ENCODE measurements at places on chromosomes 16 and 17. TPM values are rescaled to one million over a fixed set of nuclear protein-coding genes. Genes with fewer than 3 reads are reported as not detected.
A peak's percentile ranks its signal among the peaks of the same experiment; 100 is the strongest.

CSF3 gene
- not detected for total RNA-seq

KLHL10 gene
- not detected for total RNA-seq

EVI2B gene
- 29.8 TPM for total RNA-seq

CYGB gene
- not detected for total RNA-seq

OTOP3 gene
- not detected for total RNA-seq

IL34 gene
- total RNA-seq: not detected

ADAM11 gene
- 0.71 TPM for total RNA-seq

IRX6 gene
- total RNA-seq: not detected

CAPNS2 gene
- not detected for total RNA-seq

FBXW10B gene
- total RNA-seq: 0.89 TPM

CHST5 gene
- not detected for total RNA-seq

CDH3 gene
- total RNA-seq: not detected

VAT1L gene
- total RNA-seq: not detected

ZNF750 gene
- not detected for total RNA-seq

ZNF18 gene
- 5.7 TPM for total RNA-seq

HYDIN gene
- not detected for total RNA-seq

GRCh38 chr16:2963074-2963722, 877 bp upstream of the KREMEN2 start:
- peaks cover 32% of the 10 kb centered on the region for H3K27me3 ChIP-seq
- H3K4me3 ChIP-seq: peak overlapping the region; percentile 45
- H3K27ac ChIP-seq: no peak overlapping the region
- peaks cover 39% of the 10 kb centered on the region for H3K4me1 ChIP-seq
- peak; percentile 41 for DNase-seq

- no peaks in the 10 kb centered on the region for H3K27me3 ChIP-seq
- H3K4me1 ChIP-seq: peaks cover 5% of the 10 kb centered on the region
- peaks cover 60% of the 10 kb centered on the region for H3K36me3 ChIP-seq
- no peak overlapping the region for H3K27ac ChIP-seq
- DNase-seq: no peak
Measured at GRCh38 chr16:74463888-74464287, 42.6 kb upstream of the CLEC18B start.

DNA sequence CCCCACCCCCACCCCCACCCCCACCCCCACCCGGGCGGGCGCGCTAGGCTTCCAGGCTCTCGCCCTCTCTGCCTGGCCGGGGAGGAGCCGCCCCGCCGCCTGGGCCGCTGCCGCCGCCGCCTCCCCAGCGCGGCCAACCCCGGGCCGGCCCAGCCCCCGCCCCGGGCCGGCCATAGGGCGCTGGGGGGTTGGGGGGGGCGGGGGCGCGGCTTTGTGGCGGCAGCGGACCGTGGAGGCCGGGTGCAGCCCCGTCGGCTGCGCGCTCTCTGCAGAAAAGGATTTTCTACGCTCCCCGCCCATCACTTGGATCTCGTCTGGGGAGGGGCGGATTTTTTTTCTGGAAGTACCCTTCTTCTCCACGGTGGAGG, 230.9 kb downstream of the MRTFB start:
- DNase-seq: no peak
- H3K36me3 ChIP-seq: no peaks in the 10 kb centered on the region
- H3K27me3 ChIP-seq: peaks cover 5% of the 10 kb centered on the region
- peak overlapping the region; percentile 43 for H3K4me3 ChIP-seq
- peaks cover 22% of the 10 kb centered on the region for H3K4me1 ChIP-seq
- no peak overlapping the region for H3K27ac ChIP-seq

DNA sequence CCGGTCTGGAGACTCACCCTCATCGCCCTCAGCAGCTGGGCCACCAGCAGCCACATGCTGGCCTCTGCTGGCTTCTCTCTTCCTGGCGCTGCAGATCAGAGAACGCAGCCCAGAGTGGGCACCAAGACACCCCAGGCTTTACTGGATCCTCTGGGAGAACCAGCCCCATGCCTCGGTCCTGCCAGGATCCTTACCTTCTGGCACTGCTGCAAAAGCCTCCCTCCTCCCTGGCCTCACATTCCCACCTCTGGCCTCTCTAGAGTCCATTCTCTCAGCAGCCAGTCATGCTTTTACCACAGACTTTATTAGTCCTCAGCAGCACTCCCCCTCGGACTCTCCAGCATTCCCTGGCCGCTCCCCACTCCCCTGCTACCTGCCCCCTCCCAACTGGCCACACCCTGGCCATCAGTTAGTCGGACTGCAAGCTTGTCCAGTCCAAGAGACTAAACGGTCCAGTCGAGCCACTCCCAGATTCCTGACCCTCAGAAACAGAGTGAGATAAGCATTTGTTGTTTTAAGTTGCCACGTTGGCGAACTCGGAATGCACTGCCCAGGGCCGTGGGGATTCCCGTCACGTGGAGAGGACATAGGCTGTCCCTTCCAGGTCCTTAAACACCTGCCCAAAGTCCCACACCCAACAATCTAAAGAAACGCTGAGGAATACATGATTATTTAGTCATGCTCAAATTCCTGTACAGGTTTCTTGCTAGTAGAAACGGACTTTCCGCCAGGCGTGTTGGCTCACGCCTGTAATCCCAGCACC, 5.9 kb upstream of the SPG7 start:
- no peaks in the 10 kb centered on the region for H3K36me3 ChIP-seq
- H3K27me3 ChIP-seq: no peaks in the 10 kb centered on the region
- no peak overlapping the region for H3K27ac ChIP-seq
- no peak overlapping the region for H3K4me3 ChIP-seq

- H3K27ac ChIP-seq: no peak overlapping the region
- no peaks in the 10 kb centered on the region for H3K27me3 ChIP-seq
- H3K4me3 ChIP-seq: no peak overlapping the region
- DNase-seq: no peak
Measured at GRCh38 chr16:53511403-53512280, 8.6 kb upstream of the AKTIP start.

DNA sequence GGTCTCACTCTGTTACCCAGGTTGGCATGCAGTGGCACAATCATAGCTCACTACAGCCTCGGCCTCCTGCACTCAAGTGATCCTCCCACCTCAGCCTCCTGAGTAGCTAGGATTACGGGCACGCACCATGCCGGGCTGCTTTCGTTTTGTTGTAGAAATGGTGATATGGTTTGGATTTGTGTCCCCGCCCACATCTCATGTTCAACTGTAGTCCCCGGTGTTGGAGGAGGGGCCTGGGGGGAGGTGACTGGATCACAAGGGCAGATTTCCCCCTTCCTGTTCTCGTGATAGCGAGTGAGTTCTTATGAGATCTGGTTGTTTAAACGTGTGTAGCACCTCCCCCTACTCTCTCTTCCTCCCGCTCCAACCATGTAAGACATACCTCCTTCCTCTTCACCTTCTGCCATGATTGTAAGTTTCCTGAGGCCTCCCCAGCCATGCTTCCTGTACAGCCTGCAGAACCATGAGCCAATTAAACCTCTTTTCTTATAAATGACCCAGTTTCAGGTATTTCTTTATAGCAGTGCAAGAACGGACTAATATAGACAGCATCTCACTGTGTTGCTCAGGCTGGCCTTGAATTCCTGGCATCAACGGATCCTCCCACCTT, 6.0 kb downstream of the PDZD9 start:
- no peak for DNase-seq
- no peaks in the 10 kb centered on the region for H3K27me3 ChIP-seq
- no peak overlapping the region for H3K4me3 ChIP-seq

- DNase-seq: no peak
- H3K27ac ChIP-seq: no peak overlapping the region
- no peaks in the 10 kb centered on the region for H3K36me3 ChIP-seq
- no peaks in the 10 kb centered on the region for H3K27me3 ChIP-seq
- H3K4me1 ChIP-seq: no peaks in the 10 kb centered on the region
Measured at GRCh38 chr17:5139458-5139732, 23.6 kb downstream of the USP6 start.

- no peak overlapping the region for H3K4me3 ChIP-seq
- no peak overlapping the region for H3K27ac ChIP-seq
- no peak for DNase-seq
- H3K36me3 ChIP-seq: no peaks in the 10 kb centered on the region
- no peaks in the 10 kb centered on the region for H3K4me1 ChIP-seq
- no peaks in the 10 kb centered on the region for H3K27me3 ChIP-seq
Measured at GRCh38 chr16:53768593-53768992, 64.6 kb downstream of the FTO start.

GRCh38 chr17:45342871-45343526, 26.2 kb upstream of the MAP3K14 start:
- no peak for DNase-seq
- no peak overlapping the region for H3K27ac ChIP-seq
- H3K27me3 ChIP-seq: no peaks in the 10 kb centered on the region
- H3K4me3 ChIP-seq: no peak overlapping the region
- H3K4me1 ChIP-seq: no peaks in the 10 kb centered on the region

DNA sequence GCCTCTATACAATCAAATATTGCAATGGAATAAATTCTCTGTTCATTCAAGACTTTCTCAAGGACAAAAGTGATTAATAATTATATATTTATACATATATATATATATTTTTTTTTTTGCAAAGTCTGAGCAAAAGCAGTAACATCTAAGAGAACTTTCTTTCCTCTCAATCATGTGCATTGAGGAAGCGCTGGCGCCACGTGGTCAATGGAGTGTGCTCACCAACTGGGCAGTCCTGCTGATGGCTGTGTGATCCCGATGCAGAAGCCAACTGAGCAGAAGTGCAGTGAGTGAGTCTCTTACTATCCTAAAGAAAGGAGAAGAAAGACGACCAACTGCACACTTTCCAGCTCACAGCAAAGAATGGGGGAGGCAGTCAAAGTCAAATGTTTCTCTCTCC, 37.2 kb upstream of the ULK2 start:
- H3K27ac ChIP-seq: no peak overlapping the region
- H3K27me3 ChIP-seq: no peaks in the 10 kb centered on the region
- H3K4me3 ChIP-seq: no peak overlapping the region
- no peaks in the 10 kb centered on the region for H3K4me1 ChIP-seq

GRCh38 chr17:31559584-31560501, 168.4 kb downstream of the RAB11FIP4 start:
- H3K4me3 ChIP-seq: no peak overlapping the region
- no peaks in the 10 kb centered on the region for H3K4me1 ChIP-seq
- no peak for DNase-seq

GRCh38 chr17:35553310-35553709, 7.3 kb downstream of the SLFN14 start:
- no peak overlapping the region for H3K4me3 ChIP-seq
- no peaks in the 10 kb centered on the region for H3K4me1 ChIP-seq
- H3K27ac ChIP-seq: no peak overlapping the region

- H3K4me3 ChIP-seq: no peak overlapping the region
- no peak for DNase-seq
- no peak overlapping the region for H3K27ac ChIP-seq
- peaks cover 4% of the 10 kb centered on the region for H3K27me3 ChIP-seq
- H3K36me3 ChIP-seq: no peaks in the 10 kb centered on the region
Measured at GRCh38 chr16:29891525-29892457, 7.6 kb downstream of the SEZ6L2 start.

- no peak overlapping the region for H3K4me3 ChIP-seq
- H3K36me3 ChIP-seq: no peaks in the 10 kb centered on the region
- no peaks in the 10 kb centered on the region for H3K4me1 ChIP-seq
- H3K27ac ChIP-seq: no peak overlapping the region
- no peaks in the 10 kb centered on the region for H3K27me3 ChIP-seq
- DNase-seq: no peak
Measured at GRCh38 chr17:13525876-13526275, 75.9 kb downstream of the HS3ST3A1 start.

GRCh38 chr17:41199421-41200078, 9.9 kb downstream of the KRTAP9-1 start:
- no peaks in the 10 kb centered on the region for H3K36me3 ChIP-seq
- no peaks in the 10 kb centered on the region for H3K4me1 ChIP-seq
- DNase-seq: no peak
- no peaks in the 10 kb centered on the region for H3K27me3 ChIP-seq
- no peak overlapping the region for H3K27ac ChIP-seq
- H3K4me3 ChIP-seq: no peak overlapping the region

DNA sequence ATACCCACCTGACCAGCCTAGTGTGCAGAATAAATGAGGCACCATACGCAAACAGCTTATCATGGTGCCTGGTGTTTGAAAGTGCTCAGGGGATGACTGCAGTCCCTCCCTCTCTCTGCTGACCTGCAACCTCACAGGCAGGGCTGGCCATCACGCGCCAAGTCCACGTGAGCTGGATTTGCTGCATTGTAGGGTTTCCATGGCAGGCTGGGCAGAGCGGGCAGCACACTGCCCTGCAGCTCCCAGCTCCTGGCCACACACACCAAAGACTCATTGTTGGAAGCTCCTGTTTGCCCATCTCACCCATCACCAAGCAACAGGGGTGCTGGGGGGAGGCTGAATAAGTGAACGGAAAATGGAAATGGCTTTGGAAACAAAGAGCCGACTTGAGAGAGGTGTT, 81.8 kb downstream of the IRX3 start:
- H3K4me3 ChIP-seq: no peak overlapping the region
- H3K4me1 ChIP-seq: no peaks in the 10 kb centered on the region
- no peaks in the 10 kb centered on the region for H3K36me3 ChIP-seq
- H3K27ac ChIP-seq: no peak overlapping the region

- H3K27ac ChIP-seq: no peak overlapping the region
- H3K36me3 ChIP-seq: no peaks in the 10 kb centered on the region
- no peaks in the 10 kb centered on the region for H3K4me1 ChIP-seq
- peaks cover 9% of the 10 kb centered on the region for H3K27me3 ChIP-seq
- DNase-seq: no peak
Measured at GRCh38 chr16:66850115-66850815, 6.1 kb downstream of the CA7 start.

DNA sequence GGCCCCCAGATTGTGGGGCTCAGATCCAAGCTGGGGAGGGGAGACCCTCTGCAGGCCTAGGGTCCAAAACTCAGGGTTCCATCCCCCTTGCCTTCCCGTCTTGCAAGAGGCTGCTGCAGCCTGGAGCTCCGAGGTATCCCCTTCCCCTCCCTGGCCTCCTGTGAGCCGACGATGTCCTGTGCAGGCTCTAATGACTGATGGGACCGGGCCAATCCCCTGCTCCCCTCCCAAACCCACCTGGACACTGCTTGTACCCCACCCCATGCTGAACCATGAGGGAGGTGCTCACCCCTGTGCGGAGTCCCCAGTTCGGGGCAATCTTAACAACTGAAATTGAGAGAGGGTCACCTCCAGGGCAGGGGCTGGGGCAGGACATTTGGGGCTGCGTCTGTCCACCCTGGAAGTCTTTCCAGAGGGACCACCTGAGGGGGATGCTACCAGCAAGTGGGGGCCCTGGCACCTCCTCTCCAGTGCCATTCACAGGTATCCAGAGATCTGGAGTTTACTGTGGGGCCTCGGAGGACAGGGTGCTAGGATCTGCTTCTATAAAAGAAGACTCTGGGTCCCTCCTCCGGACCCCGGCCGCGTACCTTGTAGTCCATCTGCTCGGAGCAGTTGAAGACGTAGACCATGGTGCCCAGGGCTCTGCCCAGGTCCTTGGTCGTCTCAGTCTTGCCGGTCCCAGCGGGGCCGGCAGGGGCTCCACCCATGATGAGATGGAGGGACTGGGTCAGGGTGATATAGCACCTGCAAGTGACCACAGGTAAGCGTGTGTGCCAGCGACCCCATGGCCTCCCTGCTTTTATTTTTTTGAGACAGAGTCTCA, 77.3 kb downstream of the DNAH17 start:
- no peak overlapping the region for H3K27ac ChIP-seq
- no peaks in the 10 kb centered on the region for H3K27me3 ChIP-seq
- H3K4me3 ChIP-seq: no peak overlapping the region
- H3K4me1 ChIP-seq: no peaks in the 10 kb centered on the region
- H3K36me3 ChIP-seq: no peaks in the 10 kb centered on the region

GRCh38 chr17:28057731-28058246, 15.3 kb downstream of the NLK start:
- no peak for DNase-seq
- no peak overlapping the region for H3K4me3 ChIP-seq
- no peak overlapping the region for H3K27ac ChIP-seq
- H3K27me3 ChIP-seq: no peaks in the 10 kb centered on the region
- H3K36me3 ChIP-seq: no peaks in the 10 kb centered on the region
